Activated T-helper 1 cell treated with anti-CD3 and anti-CD28 coated beads, Interleukin-12 subunit alpha, Interleukin-12 subunit beta, Interleukin-2, Interleukin-4 antibody, amounts not matched to agents 30 ng/mL and 10 ng/mL and 1 ng/mL, durations not matched to agents 14 hours and 24 hours and 36 hours (primary cell): ENCODE measurements at places on chromosomes 4 and X. TPM values are rescaled to one million over a fixed set of nuclear protein-coding genes. Genes with fewer than 3 reads are reported as not detected.

GRCh38 chr4:60581919-60582536 is 618.1 kb upstream of the ADGRL3 start:
- DNase-seq, result no peak

DNA sequence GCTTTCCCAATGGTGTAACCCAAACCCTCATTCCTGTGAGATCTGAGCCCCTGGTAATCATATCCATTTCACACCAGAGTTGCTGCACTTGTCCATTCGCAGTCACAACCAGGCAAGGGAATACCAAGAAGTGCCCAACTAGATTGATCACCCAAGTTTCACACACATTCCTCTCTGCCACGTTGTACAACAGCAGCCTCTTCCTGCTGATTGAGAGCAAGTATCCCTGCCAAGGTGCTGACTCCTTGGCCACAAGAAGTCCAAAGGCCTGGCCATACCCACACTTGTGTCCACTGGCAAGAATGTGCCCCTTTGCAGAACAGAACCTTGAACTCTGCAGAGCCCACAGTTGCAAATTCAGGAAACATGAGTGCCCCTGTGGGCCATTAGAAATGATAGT is 6.5 kb upstream of the ACOT9 start:
- DNase-seq, result no peak

DNA sequence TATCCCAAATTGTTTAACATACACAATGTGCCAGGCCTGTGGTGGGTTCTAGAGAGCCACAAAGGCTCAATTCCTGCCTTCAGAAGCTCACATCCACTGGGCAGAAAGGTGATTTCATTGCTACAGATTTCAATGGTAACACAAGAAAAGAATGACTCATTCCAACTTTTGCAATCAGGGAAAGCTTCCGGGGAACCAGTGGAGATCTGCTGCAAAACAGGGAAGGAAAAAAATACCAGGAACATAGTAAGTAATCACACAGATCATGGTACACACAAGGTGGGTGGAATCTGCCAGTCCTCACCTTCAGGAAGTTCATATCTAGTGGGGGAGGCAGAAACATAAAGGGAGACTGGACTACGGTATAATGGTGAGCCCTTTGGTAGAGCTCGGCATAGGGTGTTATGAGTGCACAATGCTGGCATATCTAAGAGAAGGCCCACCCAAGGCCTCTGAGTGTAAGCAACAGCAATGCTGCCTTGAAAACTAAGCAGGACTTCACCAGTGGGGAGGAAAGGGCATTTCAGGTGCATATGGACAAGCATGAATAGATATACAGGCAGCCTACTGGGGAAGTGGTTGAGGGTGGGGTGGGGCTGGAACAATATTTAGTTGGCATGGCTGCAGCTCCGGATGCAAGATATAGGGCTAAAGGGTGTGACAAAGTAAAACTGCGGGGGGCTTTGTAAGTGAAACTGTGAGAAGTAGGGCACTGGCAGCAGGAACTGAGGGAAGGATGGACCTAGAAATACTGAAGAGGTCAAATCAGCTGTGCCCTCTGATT is 24.2 kb downstream of the GPRIN3 start:
- DNase-seq, result no peak

Gene TRIML2
- total RNA-seq, result not detected in 2 replicates

- DNase-seq, result no peak
These were observed 191.4 kb downstream of the PPP3CA start for GRCh38 chr4:101155945-101156344.

DNA sequence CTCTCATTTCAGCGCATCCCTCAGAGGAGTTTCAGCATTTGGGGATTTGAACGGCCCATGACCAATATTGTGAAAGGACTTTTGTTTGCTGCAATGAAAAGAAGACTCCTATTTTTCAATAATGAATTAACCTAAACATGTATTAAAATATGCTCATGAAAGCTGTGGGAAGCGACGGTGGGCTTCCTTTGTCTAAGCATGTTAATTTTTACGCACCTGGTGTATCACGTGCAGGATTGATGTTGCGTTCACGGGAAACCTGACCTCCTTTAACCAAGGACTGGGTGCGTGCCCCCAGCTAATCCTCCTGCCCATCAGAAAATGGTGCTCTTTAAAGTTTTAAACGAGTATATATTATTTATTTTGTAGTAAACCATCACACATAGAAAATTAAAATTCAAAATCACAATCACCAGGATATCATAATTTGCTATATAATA is 590 bp upstream of the CCDC110 start:
- no peak for DNase-seq

- DNase-seq, result no peak
These were observed 97.4 kb upstream of the TRPC5OS start for GRCh38 chrX:111778591-111778990.

DNA sequence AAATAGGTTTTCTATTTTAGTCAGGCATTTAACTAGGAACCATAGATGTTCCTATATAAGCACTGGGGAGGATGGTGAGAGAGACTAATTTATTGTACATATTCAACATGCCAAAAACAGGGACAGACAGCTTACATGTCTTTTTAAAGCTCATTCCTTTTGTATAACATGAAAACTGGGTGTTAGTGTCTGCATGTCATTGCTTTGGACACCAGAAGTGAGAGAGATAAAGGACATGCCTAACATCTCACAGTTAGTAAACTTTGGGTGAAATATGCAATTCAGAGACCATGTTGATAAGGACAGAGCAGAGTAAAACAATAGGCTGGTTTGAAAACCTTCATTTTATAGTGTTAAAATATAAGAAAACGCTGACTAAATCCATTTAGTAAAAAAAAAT is 860.0 kb upstream of the LCORL start:
- no peak for DNase-seq

DNA sequence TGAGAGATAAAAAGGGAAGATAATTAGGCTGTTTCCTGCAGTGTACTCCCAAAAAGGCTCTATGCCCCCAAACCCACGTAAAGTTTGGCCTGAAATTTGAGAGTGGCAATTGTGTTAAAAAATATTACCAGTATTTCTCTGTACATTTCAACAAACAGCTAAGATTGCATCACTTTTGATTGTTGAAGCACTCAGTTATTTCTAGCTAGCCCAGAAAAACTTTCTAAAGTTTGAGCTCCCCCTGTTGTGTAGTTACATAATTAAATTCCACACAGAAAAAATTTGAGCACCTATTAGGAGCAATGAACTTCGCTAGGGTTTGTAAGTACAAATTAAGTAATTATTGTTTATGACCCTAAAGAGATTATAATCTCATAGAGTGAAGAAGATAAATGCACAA is 109.4 kb downstream of the DLG3 start:
- DNase-seq, result no peak
